Kidney glomerular epithelial cell (primary cell): ENCODE measurements at places on chromosomes 3 and 15.

DNA sequence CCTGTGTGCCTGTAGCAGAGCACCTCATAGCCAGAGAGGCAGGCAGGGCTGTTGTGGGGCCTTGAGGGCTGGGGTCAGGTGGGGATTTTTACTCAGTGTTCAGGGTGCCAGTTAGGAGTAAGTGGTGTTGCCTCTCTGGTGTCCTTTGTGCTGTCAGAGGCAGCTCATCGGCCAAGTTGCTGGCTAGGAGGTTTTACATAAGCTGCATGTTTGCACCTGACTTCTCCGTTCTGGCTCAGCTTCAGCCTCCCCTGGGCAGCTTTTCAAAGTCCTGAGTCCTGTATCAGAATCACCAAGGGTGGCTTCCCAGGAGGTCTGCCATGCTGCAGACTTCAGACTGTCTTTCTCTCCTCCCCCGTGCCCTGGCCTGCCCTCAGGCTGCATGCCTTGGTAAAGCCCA is 242.6 kb upstream of the TPM1 start:
- no peak for DNase-seq

GRCh38 chr3:138007898-138008297 is 2.1 kb upstream of the CLDN18 start:
- no peak for DNase-seq

DNA sequence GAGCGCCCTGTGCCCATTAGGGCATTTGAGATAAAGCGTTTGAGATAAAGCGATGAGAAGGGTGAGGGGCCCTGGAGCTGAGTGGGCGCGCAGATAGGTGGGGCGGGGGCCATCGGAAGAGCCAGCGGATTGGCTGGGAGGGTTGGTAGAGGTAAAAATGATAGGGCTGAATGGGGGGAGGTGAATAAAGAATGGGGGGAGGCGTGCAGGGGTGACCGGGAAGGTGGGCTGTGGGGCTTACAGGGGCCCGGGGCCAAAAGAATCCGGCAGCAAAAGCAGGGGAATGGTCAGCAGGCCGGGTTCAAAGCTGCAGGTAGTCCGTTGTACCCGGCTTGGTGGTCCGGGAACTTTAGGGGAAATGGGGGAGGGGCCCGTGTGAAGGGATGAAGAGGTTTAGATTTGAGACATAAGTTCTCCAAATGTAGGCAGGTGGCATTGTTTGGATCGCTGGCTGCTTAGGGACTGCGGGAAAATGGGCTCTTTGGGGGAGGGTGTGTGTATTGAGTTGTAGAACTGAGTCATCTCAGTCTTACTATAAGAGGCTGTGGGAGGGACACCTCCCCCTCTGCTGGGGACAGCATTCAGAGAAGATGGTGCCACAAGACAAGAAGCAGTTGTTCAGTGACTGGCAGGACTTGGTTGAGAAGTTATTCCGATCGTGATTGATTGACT is 610 bp downstream of the ARID3B start:
- DNase-seq, result peak; percentile 50

GRCh38 chr3:113507501-113508067 is 7.4 kb downstream of the SPICE1 start:
- DNase-seq, result no peak

GRCh38 chr15:39934397-39935071 is 619 bp downstream of the EIF2AK4 start:
- peak; percentile 28 for DNase-seq

GRCh38 chr3:197338586-197338985 is 40.2 kb upstream of the DLG1 start:
- no peak for DNase-seq

- DNase-seq, result no peak
Observed at GRCh38 chr15:44458429-44458828, 31.0 kb downstream of the CTDSPL2 start.

DNA sequence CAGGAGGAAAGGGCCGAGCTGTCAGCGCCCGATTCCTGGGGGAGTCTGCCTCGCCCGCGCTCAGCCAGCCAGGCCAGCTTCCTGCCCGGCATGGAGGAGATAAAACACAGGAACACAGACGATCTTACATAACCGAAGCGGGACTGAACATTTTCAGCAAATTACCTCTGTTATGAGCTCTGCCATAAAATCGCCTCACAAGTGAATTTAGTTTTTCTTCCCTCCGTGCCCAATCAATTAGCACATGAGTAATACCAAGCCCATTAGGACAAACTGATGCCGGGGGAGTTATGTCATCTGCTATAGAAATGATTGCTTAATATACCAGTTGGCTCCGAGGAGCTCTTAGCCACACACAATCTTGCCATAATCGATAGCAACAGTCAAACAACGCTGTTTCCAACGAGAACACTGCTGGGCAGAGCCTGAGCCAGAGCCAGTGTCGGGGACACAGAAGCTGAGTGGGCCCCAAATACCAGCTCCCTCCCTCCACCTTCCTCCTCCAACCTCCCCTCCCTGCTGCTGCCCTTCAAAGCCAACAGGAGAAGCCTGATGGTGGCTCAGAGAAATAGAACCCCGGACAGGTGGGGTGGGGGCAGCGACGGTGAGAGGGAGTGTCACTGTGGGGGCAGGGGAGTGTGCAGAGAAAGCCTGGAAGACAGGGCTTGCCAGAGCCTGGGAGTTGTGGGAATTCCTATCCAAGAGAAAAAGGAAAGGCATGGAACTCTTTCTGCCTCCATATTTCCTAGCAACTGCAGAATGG is 279.4 kb upstream of the TLE3 start:
- DNase-seq, result no peak

DNA sequence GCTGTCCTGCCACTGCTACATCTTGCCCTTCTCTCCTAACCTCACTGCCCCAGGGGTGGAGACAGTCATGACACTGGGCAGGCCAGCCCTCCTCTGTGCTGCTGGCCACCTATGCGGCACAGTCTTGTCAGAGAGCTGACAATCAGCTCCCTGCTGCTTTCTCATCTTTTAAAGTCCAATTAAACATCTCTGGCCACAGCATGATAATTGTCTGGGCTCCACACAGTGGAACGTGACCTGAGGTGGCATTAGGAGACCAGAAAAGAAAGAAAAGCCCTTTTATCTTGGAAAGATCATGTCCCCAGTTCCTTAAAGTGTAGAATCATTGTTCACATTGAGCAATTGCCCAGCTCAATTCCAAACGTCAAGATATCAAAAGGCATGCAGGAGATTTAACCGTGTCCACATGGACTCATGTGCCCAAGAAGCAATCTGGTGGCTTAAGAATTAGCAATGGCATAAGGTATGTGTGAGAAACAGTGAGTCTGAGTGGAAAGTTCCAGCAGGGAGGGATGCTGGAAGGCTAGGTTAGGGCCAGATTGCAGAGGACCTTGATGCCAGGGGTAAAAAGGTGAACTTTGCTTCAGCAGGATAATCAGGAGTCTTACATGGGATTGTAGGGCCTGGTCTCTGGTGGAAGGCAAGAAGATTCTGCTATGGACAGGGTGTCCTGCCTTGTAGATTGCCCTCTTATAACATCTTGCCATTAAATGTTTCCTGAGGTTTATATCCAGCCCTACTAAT is 15.3 kb upstream of the CACNA1D start:
- DNase-seq, result no peak

DNA sequence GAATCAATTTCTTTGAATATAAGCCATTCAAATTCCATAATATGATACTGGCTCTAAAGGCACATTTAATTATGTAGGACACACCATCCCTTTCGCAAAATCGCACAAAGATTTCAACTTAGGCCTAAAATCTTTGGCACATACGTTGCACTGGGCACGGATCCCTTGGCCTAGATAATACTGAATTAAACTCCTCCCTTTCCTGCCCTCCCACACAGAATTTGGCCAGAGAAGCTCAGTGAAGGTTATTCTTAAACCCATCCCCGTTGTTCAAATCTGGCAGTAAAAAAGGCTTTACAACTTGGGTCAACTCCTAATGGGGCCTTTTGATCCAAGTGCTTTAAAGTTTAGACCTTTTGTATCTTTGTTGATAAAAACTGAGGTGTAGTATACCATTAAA is 247.2 kb downstream of the PTPRG start:
- DNase-seq, result no peak
